Activated gamma-delta T cell treated with Interleukin-2 at 50 U/mL for 16 hours (primary cell): ENCODE measurements at places on chromosomes 2 and 18.
A peak's percentile ranks its signal among the peaks of the same experiment; 100 is the strongest.

DNA sequence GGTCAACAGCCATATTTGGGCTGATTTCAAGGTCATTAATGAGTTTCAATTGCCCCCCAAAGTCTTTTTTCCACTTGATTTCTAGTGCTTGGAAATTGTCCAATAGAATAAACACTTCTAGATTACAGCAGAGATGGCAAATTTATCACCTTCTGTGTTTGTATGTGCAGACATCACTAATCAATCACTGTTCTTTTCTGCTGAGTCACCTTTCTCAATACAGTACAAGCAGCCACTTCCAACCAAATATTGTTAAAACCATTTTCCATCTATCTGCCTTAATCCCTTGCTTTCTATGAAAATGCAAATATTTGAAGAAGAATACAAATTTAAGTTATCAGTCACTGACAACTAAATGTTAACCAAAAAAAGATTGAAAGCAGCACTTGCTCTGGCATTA is 40.2 kb upstream of the ZNF521 start:
- DNase-seq = no peak

DNA sequence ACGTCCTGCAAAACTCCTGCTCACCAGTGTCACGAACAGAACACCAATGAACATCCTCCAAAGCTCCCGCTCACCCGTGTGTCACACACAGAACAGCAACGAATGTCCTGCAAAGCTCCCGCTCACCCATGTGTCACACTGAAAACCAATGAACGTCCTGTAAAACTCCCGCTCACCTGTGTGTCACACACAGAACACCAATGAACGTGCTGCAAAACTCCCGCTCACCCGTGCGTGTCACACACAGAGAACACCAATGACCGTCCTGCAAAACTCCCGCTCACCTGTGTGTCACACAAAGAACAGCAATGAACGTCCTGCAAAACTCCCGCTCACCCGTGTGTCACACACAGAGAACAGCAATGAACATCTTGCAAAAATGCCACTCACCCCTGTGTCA is 20.5 kb upstream of the FAM110C start:
- no peak for DNase-seq

- DNase-seq = no peak
Measured at GRCh38 chr2:202780514-202781021, 91.0 kb downstream of the ICA1L start.

GRCh38 chr2:38509314-38509946 is 93.3 kb downstream of the HNRNPLL start:
- no peak for DNase-seq

GRCh38 chr2:230890646-230891045 is 25.9 kb downstream of the ITM2C start:
- DNase-seq = no peak

GRCh38 chr2:238106698-238107524 is 6.8 kb downstream of the ESPNL start:
- no peak for DNase-seq

GRCh38 chr18:14179306-14179705 is 47.1 kb upstream of the ZNF519 start:
- no peak for DNase-seq

DNA sequence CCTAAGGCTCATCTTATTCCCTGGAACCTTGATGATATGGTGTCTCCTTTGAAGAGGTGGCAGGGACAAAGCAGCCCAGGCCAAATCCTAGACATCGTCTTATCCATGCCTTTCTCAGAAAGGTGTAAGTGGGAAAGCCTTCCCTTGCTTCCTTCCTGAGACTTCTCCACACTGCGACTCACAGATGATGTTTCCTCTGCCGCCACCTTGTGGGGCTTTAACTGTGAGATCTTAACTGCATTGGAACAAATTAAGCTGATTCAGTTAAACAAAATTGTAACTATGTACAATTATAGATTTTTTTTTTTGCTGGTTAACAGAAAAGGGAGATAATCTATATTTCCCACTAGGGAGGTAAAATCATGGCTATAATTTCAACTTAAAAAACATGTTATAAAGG is 10.0 kb upstream of the GCA start:
- DNase-seq = peak; percentile 16

GRCh38 chr2:189951791-189952535 is 110.6 kb downstream of the MSTN start:
- no peak for DNase-seq

GRCh38 chr2:10185046-10185445 is 62.5 kb downstream of the RRM2 start:
- no peak for DNase-seq

- no peak for DNase-seq
Measured at GRCh38 chr18:7000484-7001096, 117.0 kb downstream of the LAMA1 start.

DNA sequence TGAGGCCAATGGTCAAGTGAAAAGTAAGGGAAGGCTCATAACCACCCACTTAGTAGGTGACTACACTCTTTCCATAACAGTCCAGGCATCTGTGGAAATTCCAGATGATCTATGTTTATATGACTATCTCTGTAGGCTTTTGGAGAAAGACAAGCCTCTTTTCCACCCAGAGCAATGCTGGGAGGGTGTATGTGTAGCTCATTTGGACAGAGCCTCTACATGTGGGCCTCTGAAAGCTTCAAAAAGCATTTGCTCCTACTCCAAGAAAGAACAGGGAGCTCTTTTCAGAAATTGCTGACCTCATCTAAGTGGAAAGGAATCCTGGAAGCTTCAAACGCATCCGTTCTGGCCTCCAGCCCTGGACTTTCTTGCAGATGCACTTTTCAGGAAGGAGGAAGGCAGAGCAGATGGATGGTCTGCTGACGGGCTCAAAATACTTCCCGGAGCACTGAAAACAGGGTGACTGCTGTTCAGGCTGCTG is 308.7 kb downstream of the LRATD1 start:
- no peak for DNase-seq

GRCh38 chr2:195049372-195050031 is 607.5 kb upstream of the SLC39A10 start:
- no peak for DNase-seq

DNA sequence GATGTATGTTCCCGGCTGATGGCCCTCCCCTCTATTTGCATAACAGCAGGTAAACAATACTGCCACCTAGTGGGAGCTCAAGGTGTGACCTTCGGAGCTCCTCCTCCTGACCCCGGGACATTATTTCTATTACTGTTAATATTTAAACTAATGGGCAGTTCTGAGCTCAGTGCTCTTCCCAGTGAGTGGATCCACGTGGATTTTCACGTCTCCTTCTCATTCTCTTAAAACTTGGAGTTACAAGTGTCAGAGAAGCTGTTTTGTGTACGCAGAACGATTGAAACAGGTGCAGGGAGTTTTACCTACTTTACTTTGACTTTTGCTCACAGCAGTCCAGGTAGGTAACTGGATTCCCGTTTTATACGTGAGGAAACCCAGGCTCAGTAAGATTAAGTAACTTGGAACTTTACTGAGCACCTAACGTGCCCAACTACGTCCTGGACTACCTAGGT is 127.3 kb downstream of the PRKCE start:
- peak; percentile 69 for DNase-seq

- DNase-seq = no peak
Measured at GRCh38 chr2:160859096-160859495, 301.1 kb upstream of the TANK start.

- no peak for DNase-seq
Measured at GRCh38 chr2:107663632-107664031, 163.1 kb upstream of the RGPD4 start.

DNA sequence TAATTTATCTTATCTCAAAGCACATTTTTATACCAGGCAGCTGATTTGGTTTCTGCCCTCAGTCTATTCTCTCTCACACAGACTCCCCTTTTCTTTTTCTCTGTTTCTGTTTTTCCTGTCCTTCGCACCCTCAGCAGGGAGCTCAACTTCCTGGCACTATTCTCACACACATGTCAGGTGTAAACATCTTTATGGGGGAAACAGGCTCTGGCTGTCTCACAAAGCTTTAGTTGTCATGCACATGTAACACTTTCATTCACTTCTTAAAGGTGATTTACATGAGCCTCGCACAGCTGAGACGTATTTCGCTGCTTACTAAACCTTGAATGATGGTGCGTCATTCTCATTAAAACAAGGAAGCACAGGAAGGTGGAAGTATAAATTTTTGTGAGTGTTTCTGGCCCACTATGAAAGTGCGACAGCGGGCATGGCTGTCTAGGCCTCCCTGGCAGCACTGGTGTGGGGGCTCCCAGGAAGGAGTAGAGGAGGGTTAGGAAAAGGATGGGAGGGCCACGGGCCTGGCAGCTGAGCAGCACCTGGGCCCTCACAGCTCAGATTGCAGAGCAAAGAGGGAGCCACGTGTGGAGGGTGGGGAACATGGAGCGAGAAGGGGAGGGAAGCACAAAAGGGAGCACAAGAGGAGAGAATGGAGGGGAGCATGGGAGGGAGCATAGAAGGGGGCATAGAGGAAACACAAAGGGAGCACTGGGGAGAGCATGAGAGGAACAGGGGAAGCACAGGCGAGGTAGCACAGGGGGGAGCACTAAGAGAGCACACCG is 46.2 kb upstream of the SNTG2 start:
- no peak for DNase-seq

DNA sequence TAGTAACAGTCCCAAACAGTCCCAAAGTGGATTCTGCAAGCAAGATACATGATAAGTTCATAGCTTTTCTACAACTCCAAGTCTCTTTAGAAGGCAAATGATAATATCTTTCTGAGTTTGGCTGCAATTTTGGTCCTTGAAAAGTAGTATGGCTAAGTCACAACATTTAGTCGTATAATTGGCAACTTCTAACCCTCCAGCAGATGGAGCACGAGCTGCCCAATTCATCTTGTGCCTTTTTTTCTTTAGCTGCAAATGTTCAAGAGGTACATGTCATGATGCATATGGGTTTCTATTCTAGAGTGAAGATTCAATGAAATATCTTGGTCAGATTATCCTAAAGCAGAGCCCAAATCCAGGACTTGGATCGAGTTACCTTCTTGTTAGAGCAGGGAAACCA is 127.0 kb upstream of the KLHL14 start:
- DNase-seq = no peak

DNA sequence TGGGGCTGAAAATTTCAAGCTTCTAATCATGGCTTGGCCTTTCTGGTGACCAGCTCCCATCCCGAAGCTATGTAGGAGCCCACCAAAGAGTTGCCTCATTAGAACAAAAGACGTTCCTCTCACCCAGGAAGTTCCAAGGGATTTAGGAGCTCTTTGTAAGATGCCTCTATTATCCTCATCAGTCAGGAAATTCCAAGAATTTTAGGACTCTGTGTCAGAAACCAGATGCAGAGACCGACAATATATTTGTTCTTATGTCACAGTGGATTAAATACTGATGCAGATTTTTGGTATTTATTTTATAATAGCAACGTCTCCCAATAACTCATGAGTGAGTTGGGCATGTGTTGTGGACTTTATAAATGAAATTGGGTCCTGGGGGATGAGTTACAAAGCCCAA is 91.8 kb upstream of the SKOR2 start:
- DNase-seq = no peak

DNA sequence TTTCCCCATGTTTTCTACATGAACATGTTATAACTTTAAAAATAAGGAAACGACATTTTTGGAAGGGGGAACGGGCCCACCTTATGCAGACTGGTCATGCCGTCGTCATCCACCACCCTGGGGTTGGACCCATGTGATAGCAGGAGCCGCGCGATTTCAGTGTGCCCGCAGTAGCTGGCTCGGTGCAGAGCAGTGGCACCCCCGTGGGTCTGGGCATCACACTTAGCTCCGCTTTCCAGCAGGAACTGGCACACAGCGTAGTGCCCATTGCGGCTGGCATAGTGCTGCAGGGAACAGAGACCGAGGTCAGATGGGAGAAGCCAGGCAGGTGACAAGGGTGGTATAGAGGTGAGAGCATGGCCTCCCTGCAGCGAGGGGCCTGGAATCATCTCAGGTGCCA is 4.5 kb downstream of the ANKRD39 start:
- no peak for DNase-seq

- no peak for DNase-seq
Measured at GRCh38 chr18:80181642-80182461, 65.5 kb downstream of the PARD6G start.

- DNase-seq = no peak
Measured at GRCh38 chr2:48482313-48482712, 47.6 kb upstream of the STON1 start.

GRCh38 chr18:50955253-50955652 is 12.6 kb upstream of the ELAC1 start:
- no peak for DNase-seq

DNA sequence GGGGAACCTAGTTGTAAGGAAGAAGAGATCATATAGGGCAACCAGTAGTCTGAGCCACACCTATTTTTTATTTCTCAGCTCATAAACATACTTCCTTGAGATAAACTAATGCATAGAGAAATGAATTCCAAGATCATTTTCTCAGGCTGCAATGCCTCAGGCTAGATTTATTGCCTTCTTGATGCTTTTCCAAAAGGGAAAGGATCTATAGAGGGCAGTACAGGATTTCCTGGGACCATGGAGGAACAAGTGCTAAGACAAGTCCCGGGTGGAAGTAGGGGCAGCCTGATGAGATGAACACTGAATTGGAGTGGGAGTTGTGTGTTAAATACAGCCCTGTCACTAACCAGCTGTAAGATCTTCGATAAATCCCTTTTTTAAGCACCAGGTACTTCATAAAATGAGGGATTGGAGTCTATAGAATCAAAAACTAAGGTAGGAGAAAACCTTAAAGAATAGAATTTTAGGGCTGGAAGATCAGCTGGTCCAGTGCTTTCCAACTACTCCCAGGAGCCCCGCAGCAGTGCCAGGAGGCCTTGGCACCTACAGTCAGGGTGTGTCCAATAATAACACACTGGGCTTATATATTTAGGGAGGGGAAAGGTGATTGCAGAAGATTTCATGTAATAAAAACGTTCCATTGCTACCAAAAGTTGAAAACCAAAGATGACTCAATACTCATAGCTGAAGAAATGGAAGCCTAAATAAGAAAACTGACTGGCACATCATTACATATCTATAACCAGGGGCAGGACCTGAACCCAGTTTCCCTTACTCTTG is 58.1 kb downstream of the SERTAD2 start:
- DNase-seq = no peak

GRCh38 chr2:8615252-8615575 is 66.6 kb upstream of the ID2 start:
- DNase-seq = no peak

DNA sequence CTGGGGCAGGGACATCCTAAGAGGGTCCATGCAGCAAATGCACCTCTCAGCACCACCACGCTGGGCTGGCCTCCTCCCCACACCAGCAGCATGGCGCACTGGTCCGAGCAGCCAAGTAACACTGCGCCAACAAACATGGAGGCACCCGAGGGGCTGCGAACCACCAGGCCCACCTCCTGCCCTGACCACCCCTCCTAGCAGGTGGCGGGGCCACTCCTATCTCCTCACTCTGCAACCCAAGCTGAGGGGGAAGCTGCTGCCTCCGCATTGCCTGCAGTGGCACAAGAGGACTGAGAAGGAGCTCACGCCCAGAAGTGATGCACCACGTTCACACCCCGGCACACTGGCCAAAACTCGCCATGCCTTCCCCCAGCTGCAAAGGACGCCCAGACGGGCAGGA is 94.4 kb downstream of the EIPR1 start:
- no peak for DNase-seq

DNA sequence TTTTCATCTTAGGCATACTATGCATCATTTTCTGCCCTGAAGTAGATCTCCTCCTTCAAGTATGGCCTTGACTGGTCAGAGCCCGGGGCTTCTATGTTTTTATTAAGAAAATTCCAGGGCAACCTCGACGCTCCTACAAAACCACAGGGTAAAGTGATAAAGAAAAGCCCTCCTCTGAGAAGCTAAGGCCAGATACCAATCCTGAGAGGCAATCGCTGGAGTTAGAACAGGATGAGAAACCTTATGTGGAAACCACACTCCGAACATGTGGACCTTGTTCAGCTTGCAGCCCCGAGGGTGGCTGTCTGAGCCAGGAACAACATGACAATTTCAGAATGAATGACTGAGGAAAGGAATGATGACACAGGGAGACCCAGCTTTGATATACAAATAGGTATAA is 35.6 kb downstream of the RMC1 start:
- DNase-seq = no peak
